D341Med (cell line): ENCODE measurements at places on chromosomes 5 and 9.
A peak's percentile ranks its signal among the peaks of the same experiment; 100 is the strongest.

- DNase-seq = peak; percentile 77
These were observed 55.3 kb upstream of the IL17B start for GRCh38 chr5:149434162-149435014.

DNA sequence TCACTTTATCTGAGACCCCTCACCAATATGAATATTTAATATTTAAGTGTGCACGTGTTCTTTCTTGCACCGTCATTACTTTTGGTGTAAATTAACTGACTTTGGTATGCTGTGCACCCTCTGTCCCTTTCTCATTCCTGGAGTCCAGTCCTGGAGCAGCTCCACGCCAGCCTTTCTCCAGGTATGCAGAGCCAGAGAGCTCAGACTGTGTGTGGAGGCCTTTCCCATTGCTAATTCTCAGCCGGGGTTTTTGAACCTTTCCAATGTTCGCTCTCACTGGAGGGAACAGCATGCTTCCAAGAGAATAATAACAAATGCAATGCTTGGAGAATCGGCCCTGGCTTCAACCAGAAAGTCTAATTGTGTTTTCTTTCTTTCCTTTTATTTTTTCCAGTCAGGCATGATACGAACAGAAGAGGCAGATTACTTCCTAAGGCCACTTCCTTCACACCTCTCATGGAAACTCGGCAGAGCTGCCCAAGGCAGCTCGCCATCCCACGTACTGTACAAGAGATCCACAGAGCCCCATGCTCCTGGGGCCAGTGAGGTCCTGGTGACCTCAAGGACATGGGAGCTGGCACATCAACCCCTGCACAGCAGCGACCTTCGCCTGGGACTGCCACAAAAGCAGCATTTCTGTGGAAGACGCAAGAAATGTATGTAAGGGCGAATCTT is 41.7 kb downstream of the ADAMTS16 start:
- no peak for DNase-seq

DNA sequence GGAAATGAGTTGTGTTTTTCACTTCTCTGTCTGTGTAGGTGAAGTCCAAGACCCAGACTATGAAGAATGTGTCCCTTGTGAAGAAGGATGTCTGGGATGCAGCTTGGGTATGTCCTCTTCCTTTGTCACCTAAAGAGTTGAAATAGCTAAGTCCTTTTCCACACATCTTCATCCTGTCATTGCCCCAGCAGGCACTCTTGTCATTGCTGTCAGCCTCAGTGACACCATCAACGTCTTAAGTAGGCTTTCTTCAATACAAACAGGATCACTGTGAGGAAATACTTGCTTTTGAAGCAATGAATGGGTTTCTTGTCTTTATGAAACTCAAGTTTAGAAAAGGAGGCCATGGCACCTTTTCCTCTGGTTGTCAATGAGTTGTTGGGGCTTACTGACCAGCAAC is 153.6 kb downstream of the RFK start:
- no peak for DNase-seq

GRCh38 chr9:128362774-128363173 is 8.4 kb upstream of the URM1 start:
- no peak for DNase-seq

DNA sequence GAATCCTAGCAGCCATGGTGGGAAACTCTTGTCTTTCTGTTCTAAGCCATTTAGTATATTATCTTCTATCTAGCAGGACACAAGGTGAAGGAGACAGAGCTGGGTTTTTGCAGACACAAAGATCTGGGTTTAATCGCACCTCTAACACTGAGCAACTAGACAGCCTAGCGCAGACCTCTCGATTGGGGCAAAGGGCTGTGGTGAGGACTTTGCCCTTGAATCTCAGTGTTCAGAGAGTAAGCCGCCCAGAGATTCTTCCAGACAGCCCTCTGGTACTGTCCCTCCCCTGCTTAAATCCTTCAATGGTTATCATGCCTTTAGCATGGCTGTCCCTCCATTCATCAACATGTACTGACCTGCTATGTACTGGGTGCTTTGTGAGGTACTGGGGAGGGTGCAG is 128.1 kb downstream of the CRB2 start:
- DNase-seq = no peak

- no peak for DNase-seq
These were observed 599.9 kb downstream of the ISL1 start for GRCh38 chr5:51983161-51983560.

GRCh38 chr5:38046103-38046502 is 206.3 kb upstream of the GDNF start:
- DNase-seq = no peak

DNA sequence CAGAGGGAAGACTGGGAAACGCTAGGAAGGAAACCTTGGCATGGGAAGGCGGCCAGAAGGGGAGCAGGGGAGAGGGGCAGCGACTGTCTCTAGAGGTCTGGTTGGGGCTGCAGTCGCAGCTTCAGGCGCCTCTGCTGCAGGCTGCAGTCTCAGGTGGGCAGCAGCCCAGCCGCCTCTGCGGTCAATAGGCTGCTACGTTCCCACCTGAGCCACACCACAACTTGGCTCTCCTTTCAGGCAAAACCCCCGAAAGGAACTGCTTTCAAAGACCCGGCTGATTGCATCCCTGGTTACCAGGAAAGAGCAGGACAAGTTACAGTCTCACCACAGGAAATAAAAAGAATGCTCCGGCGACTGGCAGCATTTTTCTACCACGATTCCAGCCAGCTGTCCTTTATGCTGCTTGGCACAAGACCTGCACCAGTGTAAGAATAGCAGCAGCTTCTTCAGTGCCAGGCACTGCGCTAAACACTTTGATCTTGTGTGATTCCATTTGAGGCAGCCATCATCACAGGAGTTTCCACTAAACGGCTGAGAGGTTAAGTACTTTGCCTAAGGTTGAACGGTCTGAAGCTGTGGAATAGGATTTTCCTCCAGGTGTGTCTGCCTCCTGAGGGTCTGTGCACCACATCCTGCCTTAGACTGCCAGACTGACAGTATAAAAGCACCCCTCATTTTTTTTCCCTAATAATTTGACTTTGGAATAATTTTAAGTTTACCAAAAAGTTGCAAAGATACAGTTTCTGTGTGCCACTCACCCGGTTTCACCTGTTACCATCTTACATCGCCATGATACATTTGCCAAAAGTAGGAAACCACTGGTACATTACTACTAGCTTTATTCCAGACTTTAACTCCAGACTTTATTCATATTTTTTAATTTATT is 7.5 kb downstream of the RPS14 start:
- DNase-seq = no peak

GRCh38 chr9:78590068-78590467 is 293.1 kb downstream of the PSAT1 start:
- no peak for DNase-seq

GRCh38 chr5:9558319-9558965 is 12.6 kb upstream of the SEMA5A start:
- no peak for DNase-seq
